Gastrocnemius medialis (tissue), 4 donors: ENCODE measurements at places on chromosomes 11 and 22. TPM values are rescaled to one million over a fixed set of nuclear protein-coding genes. Genes with fewer than 3 reads are reported as not detected.

The ARHGEF17 gene
- total RNA-seq, result 16.9 TPM

DNA sequence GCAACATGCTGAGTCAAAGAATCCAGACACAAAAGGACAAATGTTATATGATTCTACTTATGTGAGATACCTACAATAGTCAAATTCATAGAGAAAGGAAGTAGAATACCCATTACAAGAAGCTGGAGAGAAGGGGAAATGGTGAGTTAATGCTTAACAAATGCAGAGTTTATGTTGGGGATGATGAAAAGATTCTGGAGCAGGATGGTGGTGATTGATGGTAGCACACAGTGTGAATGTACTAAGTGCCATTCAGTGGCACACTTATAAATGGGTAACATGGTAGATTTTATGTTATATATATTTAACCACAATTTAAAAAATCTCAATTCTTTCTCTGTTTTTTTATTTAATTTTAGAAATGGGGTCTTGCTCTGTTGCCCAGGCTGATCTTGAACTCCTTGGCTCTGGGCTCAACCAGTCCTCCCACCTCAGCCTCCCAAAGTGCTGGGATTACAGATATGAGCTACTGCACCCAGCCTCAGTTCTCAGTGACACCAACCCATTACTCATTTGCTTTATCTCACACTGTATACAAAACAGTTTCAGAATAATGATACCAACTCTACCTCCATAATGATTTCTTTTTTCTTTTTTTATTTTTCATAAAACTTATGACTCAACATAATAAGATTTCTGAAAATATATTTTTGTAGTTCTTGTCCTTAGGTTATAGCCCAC is 9.6 kb upstream of the RELA start:
- no peaks in the 10 kb centered on the region for H3K36me3 ChIP-seq
- H3K27me3 ChIP-seq, result no peaks in the 10 kb centered on the region
- H3K4me1 ChIP-seq, result no peaks in the 10 kb centered on the region
- no peak overlapping the region for H3K27ac ChIP-seq
- DNase-seq, result no peak
- no peak overlapping the region for H3K4me3 ChIP-seq

The JAML gene
- 1.2 TPM for total RNA-seq

- no peak overlapping the region for H3K27ac ChIP-seq
- DNase-seq, result no peak
- no peaks in the 10 kb centered on the region for H3K27me3 ChIP-seq
- no peak overlapping the region for H3K4me3 ChIP-seq
- no peaks in the 10 kb centered on the region for H3K36me3 ChIP-seq
Observed at GRCh38 chr22:39155421-39155820, 2.9 kb upstream of the CBX7 start.

DNA sequence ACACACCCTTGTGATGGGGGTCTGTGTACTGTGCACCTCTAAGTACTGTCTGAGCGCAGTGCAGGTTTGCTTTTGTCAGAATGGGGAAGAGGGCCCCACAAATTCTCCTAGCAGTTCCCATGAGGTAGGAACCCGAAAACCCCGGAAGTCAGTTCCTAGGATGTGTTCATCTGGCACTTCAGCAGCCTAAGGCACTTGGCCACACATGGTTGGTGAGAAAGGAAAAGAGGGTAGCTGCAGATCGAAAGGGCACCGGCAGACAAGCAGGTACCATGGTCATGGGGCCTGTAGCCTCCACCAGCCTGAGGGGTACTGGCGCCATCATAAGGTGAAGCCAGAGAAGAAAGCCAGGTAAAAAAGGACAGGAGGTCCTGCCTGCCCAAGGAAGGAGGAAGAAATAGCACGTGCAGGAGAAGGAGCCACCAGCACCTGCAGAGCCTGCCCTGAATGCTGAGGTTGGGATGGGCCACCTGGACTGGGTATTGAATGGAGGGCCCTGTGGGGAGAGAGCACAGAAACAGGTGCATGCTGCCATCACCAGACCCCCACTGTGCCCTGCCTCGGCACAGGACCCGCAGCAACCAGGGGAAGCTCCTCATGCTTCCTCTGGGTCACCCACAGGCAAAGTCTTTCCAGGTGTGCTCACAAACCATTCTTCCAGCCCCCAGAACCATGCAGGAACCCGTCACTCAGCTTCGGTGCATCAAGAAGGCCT is 8.1 kb upstream of the CASTOR1 start:
- H3K36me3 ChIP-seq, result peaks cover 19% of the 10 kb centered on the region
- H3K4me3 ChIP-seq, result no peak overlapping the region
- H3K27ac ChIP-seq, result no peak overlapping the region
- H3K27me3 ChIP-seq, result no peaks in the 10 kb centered on the region
- DNase-seq, result no peak

- no peaks in the 10 kb centered on the region for H3K4me1 ChIP-seq
- no peak for DNase-seq
- H3K36me3 ChIP-seq, result peaks cover 24% of the 10 kb centered on the region
- no peak overlapping the region for H3K4me3 ChIP-seq
- H3K27me3 ChIP-seq, result no peaks in the 10 kb centered on the region
Observed at GRCh38 chr11:108239076-108239475, 16.2 kb downstream of the ATM start.

The CST6 gene
- total RNA-seq, result 0.71 TPM

DNA sequence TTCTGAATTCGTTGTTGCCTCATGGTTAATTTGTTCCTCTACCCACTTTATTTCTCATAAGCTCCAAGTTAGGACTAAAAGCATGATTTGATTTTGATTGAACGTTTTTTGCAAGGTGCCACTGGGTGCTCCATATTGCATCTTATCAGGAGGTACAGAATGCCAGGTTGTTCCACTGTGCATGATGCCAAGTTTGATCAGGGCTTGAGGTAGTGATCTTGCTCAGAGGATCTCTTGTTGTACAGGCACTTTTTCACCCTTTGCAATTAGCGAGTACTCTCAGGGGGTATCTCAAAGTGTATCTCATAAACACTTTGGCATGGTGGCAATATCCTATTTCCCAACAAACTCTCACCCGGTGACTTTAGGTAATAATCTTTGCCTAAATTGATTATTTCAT is 4.0 kb downstream of the GRAP2 start:
- no peak overlapping the region for H3K27ac ChIP-seq
- DNase-seq, result no peak
- H3K4me3 ChIP-seq, result no peak overlapping the region
- H3K4me1 ChIP-seq, result no peaks in the 10 kb centered on the region
- no peaks in the 10 kb centered on the region for H3K36me3 ChIP-seq

DNA sequence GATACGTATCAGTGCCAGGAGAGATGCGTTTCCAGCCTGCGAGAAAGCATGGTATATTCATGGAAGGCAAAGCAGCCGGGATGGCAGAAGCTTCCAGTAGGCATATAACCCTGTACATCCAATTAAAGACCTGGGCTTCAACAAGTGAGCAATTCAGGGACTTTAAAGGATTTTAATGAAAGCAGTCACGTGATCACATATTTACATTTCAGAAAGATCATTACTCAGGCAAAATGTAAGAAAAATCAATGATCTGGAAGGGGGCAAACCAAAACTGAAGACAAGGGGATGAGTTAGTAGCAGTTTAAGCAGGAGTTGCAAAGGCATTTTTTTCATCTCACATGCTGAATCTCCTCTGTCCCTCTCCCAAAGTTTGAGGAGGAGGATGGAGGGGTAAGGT is 7.8 kb downstream of the CDON start:
- DNase-seq, result no peak
- peaks cover 4% of the 10 kb centered on the region for H3K27me3 ChIP-seq
- no peak overlapping the region for H3K27ac ChIP-seq
- H3K36me3 ChIP-seq, result no peaks in the 10 kb centered on the region
- H3K4me1 ChIP-seq, result no peaks in the 10 kb centered on the region

GRCh38 chr22:32634421-32634981 is 159.9 kb downstream of the FBXO7 start:
- H3K27me3 ChIP-seq, result no peaks in the 10 kb centered on the region
- H3K4me3 ChIP-seq, result no peak overlapping the region
- H3K36me3 ChIP-seq, result no peaks in the 10 kb centered on the region
- no peak for DNase-seq

The JHY gene
- 0.16 TPM for total RNA-seq

DNA sequence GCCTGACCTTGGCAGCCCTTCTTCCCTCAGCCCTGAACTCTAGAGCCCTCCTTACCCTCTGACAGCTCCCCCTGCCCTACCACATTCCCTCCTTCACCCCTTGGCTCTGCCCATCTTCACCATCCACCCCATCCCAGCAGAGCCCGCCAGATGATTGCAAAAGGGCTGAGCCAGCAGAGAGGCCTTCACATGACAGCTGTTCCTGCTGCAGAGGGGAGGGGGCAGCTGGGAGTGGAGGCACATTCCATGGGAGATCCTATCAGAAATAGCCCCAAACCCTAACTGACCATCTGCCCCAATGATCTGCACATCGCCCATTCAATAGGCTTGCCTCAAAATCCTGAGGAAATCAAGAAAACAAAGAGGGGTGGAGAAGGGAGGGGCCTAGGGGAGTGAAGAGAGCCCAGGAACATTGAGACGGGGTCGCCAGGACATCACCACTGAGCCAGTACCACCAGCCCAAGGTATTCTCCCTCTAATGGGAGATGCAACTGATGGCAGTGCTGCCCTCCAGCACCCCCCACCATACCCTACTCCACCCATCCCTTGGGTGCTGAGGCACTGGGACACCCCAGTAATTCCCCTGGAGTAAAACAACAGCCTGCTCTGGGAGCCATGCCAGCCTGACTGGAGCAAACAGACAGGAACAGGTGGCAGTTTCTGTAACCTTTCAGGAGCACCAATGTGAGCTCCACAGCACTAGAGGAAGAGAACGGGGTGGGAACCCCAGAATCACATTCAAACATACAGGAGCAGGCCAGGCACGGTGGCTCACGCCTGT is 8.0 kb upstream of the AHNAK start:
- no peaks in the 10 kb centered on the region for H3K27me3 ChIP-seq
- H3K36me3 ChIP-seq, result no peaks in the 10 kb centered on the region
- H3K27ac ChIP-seq, result peak overlapping the region; percentile 97
- no peak overlapping the region for H3K4me3 ChIP-seq
